ENCODE measurements at places on chromosomes 4 and X.

DNA sequence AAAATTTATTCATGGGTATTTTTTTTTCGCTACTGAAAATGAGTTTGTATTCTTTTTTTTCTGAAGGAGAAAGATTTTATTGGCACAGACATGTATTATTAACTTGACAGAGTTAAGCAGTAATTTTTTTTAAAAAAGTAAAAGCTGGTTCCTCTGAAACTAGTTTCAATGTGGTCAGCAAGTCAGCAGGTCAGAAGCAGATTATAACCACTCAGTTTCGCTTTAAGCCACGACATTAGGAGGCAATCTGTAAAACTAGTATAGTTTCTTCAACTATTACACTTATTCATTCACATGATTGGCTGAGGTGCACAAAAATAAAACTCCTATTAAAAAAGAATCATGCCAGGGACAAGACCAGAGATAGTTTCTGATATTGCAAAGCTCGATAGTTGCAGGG is 714.2 kb upstream of the PCDH7 start:
- no peak for DNase-seq

- no peak for DNase-seq
Measured at GRCh38 chr4:123524958-123525628, 128.5 kb downstream of the SPRY1 start.

GRCh38 chrX:42678133-42678532 is 99.8 kb downstream of the PPP1R2C start:
- no peak for DNase-seq

GRCh38 chr4:118173126-118173525 is 138.8 kb downstream of the NDST3 start:
- no peak for DNase-seq

DNA sequence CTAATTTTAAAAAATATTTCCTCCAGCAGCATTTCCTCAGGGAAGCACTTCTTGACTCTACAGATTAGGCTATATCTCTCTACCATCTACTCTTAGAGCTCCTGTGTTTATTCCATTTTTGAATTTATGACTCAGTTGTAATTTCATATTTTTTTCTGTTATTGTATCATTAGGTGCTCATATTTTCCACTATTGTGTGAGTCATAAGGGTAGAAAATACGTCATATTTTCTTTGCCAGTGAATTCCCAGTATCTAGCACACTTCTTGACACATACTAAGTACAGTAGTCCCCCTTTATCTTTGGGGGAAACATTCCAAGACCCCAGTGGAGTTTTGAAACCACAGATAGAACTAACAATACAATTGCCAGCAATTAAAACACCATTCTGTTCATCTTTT is 431.2 kb downstream of the GASK1B start:
- DNase-seq: no peak

DNA sequence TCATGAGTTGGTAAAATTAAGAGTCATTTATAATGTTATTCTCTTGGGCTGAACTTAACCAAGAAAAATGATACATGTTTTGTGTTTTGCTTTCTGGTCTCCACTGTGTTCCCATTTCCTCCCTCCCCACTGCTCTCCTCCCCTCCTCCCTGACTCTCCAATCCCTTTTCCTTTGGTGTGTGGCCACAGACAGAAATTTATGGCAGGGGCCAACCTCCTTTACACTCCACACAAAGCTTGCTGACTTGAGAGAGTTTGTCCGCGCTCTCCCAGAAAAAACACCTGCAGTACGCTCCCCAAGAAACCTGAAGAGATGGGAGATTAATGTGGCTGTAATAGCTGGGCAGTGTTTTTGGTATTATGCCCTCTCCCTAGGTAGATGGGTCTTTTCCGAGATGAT is 88.9 kb downstream of the ALPK1 start:
- no peak for DNase-seq

- no peak for DNase-seq
Measured at GRCh38 chrX:154649503-154650220, 3.7 kb downstream of the CTAG2 start.

DNA sequence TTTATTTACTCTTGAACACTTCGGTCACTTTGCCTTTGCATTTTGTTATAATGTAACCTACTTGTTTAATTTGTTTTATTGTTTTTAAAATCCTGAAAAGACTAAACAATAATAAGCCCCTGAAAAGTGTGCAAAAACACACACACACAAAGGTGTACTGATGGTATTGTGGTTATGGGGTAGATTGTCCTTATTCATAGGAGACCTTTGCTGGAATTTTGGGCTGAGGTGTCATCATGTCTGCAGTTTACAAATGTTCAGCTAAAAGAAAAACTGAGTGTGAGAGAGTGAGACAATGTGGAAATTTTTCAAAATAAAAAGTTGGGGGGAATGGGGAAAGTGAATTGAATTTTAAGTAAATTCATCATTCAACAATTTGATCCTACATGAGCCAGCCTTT is 174.9 kb downstream of the QDPR start:
- no peak for DNase-seq

- DNase-seq: no peak
Measured at GRCh38 chr4:38088321-38088720, 128.1 kb downstream of the PTTG2 start.

DNA sequence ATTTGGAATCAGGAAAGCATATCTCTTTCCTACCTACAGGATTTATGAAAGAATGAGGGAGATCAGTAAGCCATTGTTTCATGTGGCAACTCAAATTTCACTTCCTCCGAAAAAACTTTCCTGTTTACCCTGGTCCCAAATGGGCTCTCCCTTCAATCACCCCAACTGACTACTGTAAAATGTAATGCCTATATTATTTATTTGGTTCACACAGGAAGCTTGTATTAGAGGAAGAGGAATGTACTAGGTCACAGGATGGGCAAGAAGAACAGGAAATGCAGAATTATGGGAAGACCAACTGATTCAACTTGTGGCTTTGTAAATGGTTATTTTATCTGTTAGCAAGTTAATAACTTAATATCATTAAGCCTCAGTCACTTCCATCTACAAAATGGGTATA is 23.1 kb downstream of the COL4A6 start:
- DNase-seq: no peak

- no peak for DNase-seq
Measured at GRCh38 chr4:18049446-18049845, 27.9 kb upstream of the LCORL start.

DNA sequence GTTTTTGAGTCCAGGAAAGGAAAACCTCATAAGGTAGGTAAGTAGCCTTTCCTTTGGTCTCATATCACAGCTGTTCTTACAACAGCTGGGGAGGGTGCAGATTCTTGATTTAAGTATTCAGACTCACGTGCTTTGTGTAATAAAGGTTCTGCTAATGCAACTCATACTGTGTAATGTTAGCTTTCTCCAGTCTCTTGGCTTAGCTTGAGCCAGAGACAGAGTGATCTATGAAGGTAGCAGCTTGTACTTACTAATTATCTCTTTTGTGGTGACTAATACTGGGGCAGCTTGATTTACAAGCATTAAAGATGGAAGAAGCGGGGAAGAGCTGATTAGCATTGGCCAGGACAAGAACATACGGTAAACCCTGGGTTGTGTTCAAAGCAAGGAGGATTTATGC is 80.3 kb downstream of the LNX1 start:
- DNase-seq: no peak

DNA sequence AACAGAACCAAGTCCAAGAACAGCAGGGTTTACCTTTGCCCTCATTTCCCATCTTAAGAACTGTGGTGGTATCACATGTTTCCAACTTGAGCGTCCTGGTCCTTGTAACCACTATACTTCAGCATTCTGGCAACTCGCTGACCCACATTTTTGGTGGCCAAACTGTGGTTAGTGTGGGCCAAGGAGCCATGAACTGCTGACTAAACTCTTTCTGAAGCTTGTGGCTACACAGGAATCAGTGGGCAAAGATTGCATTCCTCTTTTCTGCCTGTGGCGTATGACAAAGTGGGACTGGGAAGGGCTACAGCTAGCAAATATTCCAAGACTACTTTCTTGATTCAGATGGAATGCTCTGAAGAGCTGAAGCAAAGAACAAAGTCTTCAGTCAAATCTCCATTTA is 106.3 kb upstream of the MID1 start:
- peak; percentile 43 for DNase-seq

GRCh38 chrX:39309721-39310152 is 508.5 kb downstream of the MID1IP1 start:
- DNase-seq: no peak

GRCh38 chrX:20461576-20461975 is 194.9 kb upstream of the RPS6KA3 start:
- no peak for DNase-seq

DNA sequence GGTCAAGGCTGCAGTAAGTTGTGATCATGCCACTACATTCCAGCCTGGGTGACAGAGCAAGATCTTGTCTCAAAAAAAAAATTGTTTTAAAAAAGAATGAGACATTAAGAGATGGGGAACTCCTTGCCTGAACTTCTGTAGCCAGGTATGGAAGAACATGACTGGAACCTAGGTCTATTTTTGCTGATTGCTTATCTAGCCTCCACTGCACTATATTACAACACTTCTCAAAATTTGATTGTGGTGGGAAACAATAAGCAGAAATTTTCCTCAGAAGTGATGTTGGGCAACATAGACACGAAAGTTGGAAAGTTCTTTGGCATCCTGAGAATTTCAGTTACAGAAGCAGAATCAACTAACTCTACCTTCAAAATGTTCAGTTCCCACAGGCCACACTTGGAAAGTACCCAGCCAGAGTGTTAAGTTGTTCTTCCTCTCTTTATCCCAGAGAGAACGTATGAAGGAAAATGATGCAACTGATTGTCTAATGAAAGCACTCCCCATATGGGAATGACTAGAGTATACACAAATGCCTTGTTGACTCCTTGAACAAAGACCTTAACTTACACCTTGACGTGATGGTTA is 50.0 kb downstream of the LUZP4 start:
- no peak for DNase-seq

DNA sequence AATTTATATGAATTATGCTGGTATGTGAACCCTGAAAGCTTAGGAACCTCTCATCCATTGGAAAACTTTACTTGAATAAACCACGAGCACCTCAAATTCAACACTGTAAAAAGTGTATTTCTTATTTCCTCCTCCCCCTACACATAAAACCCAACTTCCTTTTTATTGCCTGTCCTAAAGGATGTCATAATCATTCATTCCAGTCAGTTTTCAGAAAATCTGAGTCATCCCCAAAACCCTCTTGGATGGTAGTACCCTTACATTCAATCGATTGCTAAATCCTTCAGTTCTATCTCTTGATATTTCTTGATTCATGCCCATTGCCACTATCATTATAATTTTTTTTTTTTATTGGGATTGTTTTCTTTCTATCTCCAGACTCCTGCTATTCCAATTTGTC is 91.1 kb upstream of the ATP8A1 start:
- no peak for DNase-seq

- no peak for DNase-seq
Measured at GRCh38 chrX:111444881-111445280, 32.9 kb upstream of the DCX start.

- DNase-seq: peak; percentile 95
Measured at GRCh38 chrX:154515966-154516655, at the start of gene FAM3A. Gene FAM3A (minus strand): TSS chrX:154516232. CDS start chrX:154515772, 460 bp downstream.

- DNase-seq: no peak
Measured at GRCh38 chrX:8345473-8345872, 119.2 kb upstream of the VCX3B start.

GRCh38 chr4:173057901-173058300 is 110.7 kb upstream of the GALNT7 start:
- no peak for DNase-seq

- no peak for DNase-seq
Measured at GRCh38 chrX:137034508-137034872, 695 bp upstream of the GPR101 start.

DNA sequence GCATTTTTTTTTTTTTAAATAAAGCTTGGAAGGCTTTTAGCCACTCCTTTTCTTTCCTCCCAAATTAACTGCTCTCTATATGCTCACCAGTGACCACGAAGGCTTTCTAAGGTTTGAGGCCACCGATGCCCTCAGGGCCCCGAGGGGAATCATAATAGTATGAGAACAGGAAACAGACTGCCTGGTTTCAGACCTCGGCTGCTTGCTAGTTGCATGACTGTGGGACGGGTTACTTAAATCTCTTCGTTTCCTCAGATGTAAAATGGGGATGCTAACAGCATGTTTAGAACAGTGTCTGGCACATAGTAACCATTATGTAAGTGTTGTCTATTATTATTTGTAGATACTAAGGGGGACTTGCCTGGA is 3.6 kb downstream of the LINC00632 start:
- DNase-seq: peak; percentile 50
